ENCODE measurements at places on chromosomes 11 and 22.

GRCh38 chr22:27719535-27720227 is 81.9 kb downstream of the MN1 start:
- peak; percentile 82 for DNase-seq

DNA sequence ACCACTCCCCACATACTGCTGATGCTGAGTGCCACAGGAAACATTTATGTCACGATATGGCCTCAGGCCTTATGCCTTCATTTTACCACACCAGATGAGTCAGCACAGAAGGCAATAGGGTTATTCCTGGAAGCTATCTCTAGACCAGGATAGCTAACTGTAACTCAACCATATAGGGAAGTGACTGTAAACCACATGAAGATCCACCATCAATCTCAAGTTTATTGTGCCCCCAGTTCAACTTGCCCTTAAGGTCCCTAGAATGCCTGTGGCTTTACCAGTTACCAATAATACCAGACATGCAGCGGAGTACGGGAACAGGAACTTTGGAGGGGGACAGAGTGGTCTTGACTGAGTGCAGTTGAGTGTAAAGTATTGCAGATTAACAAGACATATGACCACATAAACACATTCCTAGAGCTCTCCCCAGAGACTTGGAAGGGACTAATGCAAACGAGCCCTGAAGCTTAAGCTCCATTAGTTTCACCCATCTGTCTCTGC is 180.9 kb downstream of the KIF18A start:
- DNase-seq = peak; percentile 52

DNA sequence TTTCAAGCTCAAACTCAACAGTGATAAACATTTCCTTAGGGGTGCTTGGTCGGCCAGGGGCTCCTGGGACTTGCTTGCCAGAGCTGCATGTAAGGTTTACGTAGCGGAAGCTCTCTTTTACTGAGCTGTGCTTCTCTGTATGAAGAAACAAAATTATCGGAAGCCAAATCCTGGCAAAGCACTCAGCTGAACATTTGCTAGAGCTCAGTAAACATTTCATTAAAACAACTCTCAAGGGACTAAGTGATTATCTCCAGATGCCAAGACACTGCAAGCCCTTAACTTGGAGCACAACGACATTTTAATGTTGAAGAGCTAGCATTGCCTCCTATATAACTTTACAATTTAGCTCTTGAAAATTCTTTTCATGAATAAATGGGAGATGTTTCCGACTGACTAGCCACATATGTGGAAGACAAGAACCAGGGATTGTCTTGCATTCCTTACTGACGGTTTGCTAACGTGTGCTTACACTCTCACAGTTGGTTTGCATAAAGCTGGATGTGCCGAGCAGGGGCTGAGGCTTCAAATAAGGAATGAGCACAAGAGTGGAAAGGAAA is 43.4 kb downstream of the SCUBE2 start:
- DNase-seq = peak; percentile 48

GRCh38 chr11:78419327-78419726 is 1.7 kb upstream of the GAB2 start:
- peak; percentile 99 for DNase-seq

GRCh38 chr22:37971475-37972434 is 12.6 kb downstream of the SOX10 start:
- no peak for DNase-seq

- DNase-seq = no peak
These were observed 32.4 kb upstream of the DBX1 start for GRCh38 chr11:20192641-20193040.

GRCh38 chr11:121341609-121342008 is 49.0 kb downstream of the SC5D start:
- no peak for DNase-seq

DNA sequence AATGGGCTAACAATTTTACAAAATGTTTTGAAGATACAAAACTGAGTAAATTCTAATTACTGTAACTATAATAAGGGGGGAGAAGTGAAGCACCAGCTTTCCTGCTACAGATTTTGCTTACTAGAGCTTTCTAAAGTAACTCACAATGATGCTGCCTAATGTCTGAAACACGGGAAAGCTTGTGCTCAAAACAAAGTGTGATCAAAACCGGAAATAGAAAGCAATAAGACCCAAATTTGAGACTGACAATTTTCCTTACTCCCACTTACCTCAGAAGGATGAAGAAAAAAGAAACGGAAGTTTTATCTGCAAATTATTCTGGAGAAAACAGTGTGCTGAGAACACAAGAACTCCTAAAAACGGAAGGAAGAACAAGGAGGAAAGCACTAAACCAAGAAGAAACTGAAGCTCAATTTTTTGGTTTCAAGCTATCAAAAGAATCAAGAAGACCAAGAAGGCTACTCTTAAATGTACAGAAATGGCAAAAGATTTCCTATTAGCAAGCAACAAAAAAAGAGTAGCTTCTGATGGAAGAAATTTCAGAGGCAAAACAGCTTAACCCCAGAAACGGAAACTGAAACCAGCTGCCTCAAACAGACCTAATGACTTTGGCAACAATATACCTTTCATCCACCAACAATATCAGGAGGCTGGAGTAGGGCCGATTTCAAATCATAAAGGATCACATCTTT is 33.4 kb downstream of the AMBRA1 start:
- DNase-seq = peak; percentile 59

- DNase-seq = no peak
These were observed 218.8 kb downstream of the PGR start for GRCh38 chr11:100910808-100911207.

DNA sequence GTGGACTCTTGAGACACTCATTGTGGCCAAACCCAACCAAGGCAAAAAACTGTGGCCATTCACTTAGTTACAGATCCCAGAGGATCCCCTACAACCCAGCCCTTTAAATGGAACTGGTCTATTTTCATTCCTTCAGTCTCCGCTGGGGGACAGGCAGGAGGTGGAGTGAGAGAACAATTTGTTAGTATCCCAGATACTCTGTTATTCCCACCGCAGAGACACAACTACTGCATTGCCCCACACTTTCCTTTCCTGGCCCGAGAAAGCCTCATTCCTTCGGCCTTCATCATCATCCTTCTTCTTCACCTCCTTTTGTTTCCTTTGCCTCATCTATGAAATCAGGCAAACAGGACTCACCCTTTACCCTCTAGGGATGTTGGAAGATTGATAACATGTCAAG is 191.1 kb downstream of the NTM start:
- no peak for DNase-seq

- DNase-seq = peak; percentile 33
These were observed 638 bp downstream of the NRGN start for GRCh38 chr11:124740277-124740882.

- DNase-seq = peak; percentile 76
These were observed 83.2 kb upstream of the POU2AF2 start for GRCh38 chr11:111162305-111162704.

DNA sequence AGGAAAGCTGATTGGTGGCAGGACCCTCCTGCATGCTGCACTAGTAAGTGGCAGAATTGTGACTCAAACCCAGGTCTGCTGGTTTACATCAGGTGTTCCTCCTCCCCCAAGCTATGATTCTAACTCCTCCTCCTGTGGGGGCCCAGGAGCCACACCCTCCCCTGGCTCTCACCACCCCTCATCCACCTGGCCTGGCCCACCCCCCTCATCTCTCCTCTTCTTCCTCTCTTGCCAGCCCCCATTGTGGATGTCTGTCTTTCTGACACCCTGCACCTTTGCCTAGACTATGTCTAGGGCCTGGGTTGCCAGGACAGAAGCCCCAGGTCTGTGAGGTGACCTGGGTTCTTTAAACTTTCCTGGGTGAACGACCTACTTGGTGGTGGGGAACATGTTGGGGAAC is 59.9 kb downstream of the GRIK4 start:
- DNase-seq = no peak

GRCh38 chr22:34722901-34723300 is 343.1 kb upstream of the ISX start:
- DNase-seq = no peak

GRCh38 chr22:25447067-25447685 is 117.3 kb upstream of the GRK3 start:
- DNase-seq = peak; percentile 6

- DNase-seq = peak; percentile 89
These were observed 14.2 kb downstream of the PEX26 start for GRCh38 chr22:18091916-18092526.

GRCh38 chr22:50175191-50175461 is 4.6 kb downstream of the PANX2 start:
- DNase-seq = no peak

- peak; percentile 15 for DNase-seq
These were observed 446 bp downstream of the VSTM5 start for GRCh38 chr11:93849751-93850593.

- no peak for DNase-seq
These were observed 81.0 kb upstream of the FGF3 start for GRCh38 chr11:69899957-69900821.

DNA sequence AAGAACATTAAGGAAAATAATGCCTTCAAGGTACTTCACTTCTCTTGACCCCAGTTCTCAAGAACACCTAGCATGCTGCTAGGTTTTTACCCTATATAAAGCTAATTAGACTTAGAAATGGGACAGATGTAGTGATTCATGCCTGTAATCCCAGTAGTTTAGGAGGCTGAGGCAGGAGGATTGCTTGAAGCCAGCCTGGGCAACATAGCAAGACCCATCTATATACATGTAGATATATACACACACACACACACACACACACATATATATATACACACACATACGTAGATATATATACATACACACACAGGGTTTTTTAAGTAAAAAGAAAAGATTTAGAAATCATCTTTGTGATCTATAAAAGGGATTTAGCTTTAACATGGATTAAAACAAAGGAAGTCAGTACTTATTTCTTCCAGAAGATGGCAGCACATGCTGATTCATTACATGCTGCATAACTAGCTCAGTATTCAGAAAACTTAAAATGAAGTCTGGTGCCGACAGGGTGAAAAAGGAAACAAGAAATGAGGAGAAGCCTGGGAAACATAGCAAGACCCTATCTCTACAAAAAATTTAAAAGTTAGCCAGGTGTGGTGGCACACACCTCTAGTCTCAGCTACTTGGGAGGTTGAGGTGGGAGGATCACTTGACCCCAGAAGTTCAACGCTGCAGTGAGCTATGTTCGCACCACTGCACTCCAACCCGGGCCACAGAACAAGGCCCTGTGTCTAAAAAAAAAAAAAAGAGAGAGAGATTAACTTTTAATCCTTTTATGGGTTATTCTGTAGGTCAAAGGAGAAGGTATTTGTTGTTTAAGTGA is 28.5 kb upstream of the RBX1 start:
- DNase-seq = peak; percentile 83

All from fibroblast of the aortic adventitia (primary cell).